ENCODE measurements at places on chromosomes 11 and 22.

DNA sequence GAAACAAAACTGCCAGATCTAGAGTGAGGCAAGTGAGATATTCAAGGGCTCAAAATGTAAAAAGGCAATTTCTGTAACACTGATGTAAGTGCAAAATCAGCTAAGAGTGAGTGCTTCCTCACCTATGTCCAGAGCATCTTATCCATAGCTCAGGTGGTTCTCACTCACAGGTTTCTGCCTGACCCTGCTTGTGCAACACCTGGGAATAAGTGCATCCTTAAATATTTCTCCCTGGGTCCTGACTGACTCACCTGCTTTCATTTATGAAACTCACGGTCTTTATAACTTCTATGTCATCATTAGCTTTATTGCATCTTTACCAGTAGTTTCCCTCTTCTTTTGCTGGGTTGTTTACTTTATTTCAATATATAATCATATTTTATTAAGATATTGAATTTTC is 260.6 kb downstream of the CNTN5 start:
- DNase-seq: no peak

- no peak for DNase-seq
Measured at GRCh38 chr11:846496-847098, 3.9 kb downstream of the TSPAN4 start.

GRCh38 chr11:103222806-103223205 is 113.6 kb downstream of the DYNC2H1 start:
- DNase-seq: no peak

GRCh38 chr11:70250876-70251658 is 19.4 kb upstream of the PPFIA1 start:
- no peak for DNase-seq

DNA sequence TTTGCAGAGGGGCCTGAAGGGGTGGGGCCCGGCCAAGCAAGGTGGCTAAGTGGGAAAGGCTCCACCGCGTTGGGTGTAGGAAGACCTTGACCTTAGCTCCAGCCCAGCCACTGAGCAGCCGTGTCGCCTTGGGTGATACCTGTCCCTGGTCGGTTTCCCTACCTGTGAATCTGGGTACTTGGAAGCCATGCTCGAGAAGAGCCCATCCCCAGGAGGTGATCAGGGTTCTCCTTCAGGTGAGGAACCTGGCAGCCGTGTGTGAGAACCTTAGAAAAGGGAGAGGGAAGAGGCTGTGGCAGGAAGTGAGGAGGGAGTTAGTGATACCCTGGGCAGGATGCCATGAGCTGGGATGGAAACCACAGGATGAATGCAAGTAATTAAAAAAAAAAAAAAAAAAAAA is 21.6 kb downstream of the PPARA start:
- no peak for DNase-seq
